M059J (cell line): ENCODE measurements at places on chromosomes 1 and 21. TPM values are rescaled to one million over a fixed set of nuclear protein-coding genes. Genes with fewer than 3 reads are reported as not detected.

The NR1I3 gene
- not detected in 2 replicates for total RNA-seq

The SRGAP2B gene
- 21.7 and 45.0 TPM in 2 replicates for total RNA-seq

DNA sequence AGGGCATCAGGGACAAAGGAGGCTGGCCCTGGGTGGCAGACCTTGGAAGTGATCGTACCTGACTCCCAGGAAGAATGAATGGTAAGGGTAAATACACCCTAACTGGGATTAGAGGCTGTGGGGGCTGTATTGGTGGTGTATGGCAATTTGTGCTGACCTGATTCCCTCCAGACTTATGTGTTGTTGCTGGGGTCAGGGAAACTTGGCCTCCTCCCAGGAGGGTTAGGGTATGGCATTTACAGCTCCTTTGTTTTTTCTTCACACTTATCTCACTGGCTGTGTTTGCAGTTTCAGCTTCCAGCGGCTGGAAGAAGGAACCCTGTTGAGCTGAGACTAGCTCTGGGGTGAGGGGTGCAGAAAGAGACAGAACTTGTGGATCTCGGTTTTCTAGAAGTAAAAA, 8.2 kb downstream of the VANGL1 start:
- DNase-seq, result no peak

GRCh38 chr1:184790642-184791549, 36.2 kb upstream of the EDEM3 start:
- no peak for DNase-seq

DNA sequence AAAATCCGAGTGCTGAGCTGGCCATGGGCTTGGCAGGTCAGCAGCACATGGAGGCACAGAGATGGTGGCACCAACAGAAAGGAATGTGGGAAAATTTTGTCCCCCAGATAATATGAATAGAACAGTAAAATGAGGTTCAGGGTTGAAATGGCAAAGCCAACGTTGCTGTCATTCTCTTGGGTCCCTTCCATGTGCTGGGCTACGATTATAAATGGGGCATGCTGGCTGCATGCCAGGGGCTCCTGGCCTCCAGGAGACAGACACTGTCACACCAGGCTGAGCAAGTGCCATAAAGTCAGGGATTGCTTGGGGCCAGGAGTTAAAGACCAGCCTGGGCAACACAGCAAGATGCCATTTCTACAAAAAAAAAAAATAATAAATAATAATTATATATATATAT, 77.1 kb downstream of the TOMM20 start:
- DNase-seq, result no peak

DNA sequence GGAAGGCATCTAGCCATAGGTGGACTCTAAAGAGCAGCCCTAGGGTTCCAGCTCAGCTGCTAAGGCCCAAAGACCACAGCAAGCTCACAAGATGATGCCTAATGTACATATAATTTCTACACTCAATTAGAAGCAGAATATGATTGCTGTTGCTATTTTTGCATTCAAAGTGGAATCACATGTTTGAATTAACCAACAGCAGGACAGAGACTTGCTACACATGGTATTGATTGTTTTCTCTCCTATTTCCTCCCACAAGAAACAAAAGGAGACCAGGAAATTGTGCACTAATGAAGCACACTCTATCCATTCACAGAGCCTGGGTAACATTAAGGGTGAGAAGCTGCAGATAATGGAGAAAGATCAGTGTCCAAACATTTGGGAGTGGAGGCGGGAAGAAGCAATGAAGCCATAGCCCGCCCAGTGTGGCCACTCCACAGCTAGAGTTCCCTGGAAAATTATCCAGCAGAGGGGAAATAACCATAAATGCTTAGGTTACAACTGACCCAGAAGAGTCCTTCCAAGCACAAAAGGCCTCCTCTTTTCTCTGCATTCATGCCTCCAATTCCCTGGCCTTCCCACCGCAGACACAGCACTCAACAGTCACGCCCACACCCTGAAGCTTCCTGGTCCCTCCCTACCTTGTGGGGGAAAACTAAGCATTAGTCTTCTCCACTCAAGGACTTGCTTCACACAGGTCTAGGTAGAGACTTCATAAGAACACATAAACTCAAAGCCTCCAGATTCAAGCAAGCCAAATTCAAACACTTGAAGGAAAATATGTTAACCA, 7.5 kb downstream of the CNN3 start:
- DNase-seq, result no peak

DNA sequence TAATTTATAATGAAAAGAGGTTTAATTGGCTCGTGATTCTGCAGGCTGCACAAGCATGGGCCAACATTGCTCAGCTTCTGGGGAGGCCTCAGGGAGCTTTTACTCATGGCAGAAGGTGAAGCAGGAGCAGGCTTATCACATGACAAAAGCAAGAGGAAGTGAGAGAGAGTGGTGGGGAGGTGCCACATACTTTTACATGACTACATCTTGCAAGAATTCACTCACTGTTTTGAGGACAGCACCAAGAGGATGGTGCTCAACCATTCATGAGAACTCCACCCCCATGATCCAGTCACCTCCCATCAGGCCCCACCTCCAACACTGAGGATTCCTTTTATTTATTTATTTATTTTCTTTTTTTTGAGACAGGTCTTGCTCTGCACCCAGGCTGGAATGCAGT, 5.5 kb upstream of the PLEKHM2 start:
- peak; percentile 92 for DNase-seq

DNA sequence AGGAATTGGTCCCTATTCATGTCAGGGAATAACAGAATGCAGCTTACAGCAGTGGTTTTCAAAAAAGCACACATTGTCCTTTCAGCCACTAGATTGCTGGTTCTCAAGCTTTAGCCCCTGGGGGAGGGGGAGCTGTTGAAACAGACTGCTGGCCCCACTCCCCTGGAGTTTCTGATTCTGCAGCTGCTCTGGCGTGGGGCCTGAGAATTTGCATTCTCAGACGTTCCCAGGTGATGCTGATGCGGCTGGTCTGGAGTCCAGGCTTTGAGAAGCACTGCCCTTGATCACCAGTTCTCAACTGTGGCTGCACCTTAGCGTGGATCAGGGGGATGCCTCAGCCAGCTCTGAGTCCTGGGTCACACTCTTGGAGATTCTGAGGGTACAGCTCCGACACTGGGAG, 62.7 kb upstream of the LAPTM5 start:
- DNase-seq, result no peak

GRCh38 chr1:164064501-164064900, 494.5 kb upstream of the PBX1 start:
- DNase-seq, result no peak

GRCh38 chr21:37231249-37231645, 35.9 kb downstream of the VPS26C start:
- DNase-seq, result no peak

- DNase-seq, result no peak
Measured at GRCh38 chr1:180249725-180250498, 19.8 kb downstream of the LHX4 start.

GRCh38 chr1:159827102-159827490, 423 bp downstream of the SLAMF8 start:
- DNase-seq, result no peak

- DNase-seq, result no peak
Measured at GRCh38 chr1:69321311-69321710, 246.4 kb upstream of the LRRC7 start.

- no peak for DNase-seq
Measured at GRCh38 chr1:76871355-76871974, 4.2 kb downstream of the ST6GALNAC5 start.

- DNase-seq, result no peak
Measured at GRCh38 chr1:112826217-112826944, 111.2 kb upstream of the PPM1J start.
